ENCODE measurements at places on chromosomes 5 and 9.

DNA sequence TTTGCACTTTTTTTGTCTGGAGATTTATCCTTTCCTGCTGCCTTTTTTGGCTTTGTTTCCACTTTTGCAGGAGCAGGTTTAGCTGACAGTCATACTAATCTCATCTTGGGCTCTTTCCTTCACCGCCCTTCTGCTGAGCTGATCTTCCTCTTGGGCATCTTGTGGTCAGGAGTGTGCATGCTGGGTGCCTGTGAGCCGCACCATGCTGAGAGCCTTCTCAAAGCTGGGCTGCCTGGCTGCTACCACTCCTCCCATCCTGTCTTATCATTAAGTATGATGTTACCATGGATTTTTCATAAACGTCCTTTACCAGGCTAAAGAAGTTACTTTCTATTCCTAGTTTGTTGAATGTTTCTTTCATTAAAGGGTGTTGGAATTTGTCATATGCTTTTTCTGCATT, 49.5 kb upstream of the MCCC2 start:
- H3K4me3 ChIP-seq, result no peak overlapping the region
- H3K27ac ChIP-seq, result no peak overlapping the region
- peaks cover 23% of the 10 kb centered on the region for H3K36me3 ChIP-seq
- no peaks in the 10 kb centered on the region for H3K4me1 ChIP-seq
- no peak for DNase-seq
- no peaks in the 10 kb centered on the region for H3K27me3 ChIP-seq

- H3K27ac ChIP-seq, result no peak overlapping the region
- no peaks in the 10 kb centered on the region for H3K27me3 ChIP-seq
- H3K4me3 ChIP-seq, result no peak overlapping the region
- peaks cover 21% of the 10 kb centered on the region for H3K36me3 ChIP-seq
- peaks cover 47% of the 10 kb centered on the region for H3K4me1 ChIP-seq
These were observed 40.8 kb downstream of the BICD2 start for GRCh38 chr9:92723801-92724323.

- H3K4me3 ChIP-seq, result no peak overlapping the region
- DNase-seq, result no peak
- H3K36me3 ChIP-seq, result no peaks in the 10 kb centered on the region
These were observed 58.0 kb downstream of the HRH2 start for GRCh38 chr5:175715627-175716522.

- H3K4me1 ChIP-seq, result no peaks in the 10 kb centered on the region
- no peaks in the 10 kb centered on the region for H3K27me3 ChIP-seq
- no peaks in the 10 kb centered on the region for H3K36me3 ChIP-seq
- DNase-seq, result no peak
- no peak overlapping the region for H3K4me3 ChIP-seq
These were observed 85.8 kb downstream of the AOPEP start for GRCh38 chr9:94812343-94812742.

DNA sequence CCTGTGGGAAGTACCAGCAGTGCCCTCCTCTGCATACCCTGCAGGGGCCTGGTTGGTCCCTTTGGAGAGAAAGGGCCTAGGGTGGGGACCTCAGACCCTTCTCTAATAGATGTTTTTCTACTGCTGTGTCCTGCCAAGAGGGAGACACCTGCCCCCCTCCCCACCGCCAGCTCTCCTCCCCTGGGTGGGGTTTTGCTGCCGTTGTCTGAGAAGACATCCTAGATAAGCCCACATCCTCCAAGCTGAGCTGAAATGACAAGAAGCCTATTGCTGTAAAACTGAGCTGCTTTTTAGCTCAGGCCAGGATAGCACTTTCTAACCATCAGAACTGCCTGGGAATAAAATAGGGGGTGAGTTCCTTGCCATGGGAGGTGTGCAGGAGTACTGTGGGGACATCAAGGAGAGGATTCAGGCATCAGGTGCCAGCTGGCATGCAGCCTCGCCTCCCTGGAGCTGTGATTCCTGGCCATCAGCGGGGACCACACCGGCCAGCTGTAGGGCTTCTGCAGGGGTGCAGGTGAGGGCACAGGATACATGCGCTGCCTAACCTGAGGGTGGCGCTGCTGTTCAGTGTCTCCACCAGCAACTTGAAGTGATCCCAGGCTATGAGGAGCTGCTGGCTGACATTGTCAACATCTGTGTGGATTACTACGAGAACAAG, 37.9 kb downstream of the CYFIP2 start:
- H3K27ac ChIP-seq, result no peak overlapping the region
- no peaks in the 10 kb centered on the region for H3K4me1 ChIP-seq
- H3K4me3 ChIP-seq, result no peak overlapping the region
- H3K36me3 ChIP-seq, result 0 out of 2 replicates have a peak, but pooled peaks cover 4% of the 10 kb centered on the region
- H3K27me3 ChIP-seq, result no peaks in the 10 kb centered on the region

Measured in MM.1S (cell line).